ENCODE measurements at places on chromosomes 7 and 10.

GRCh38 chr10:112269266-112269665 is 13.9 kb upstream of the TECTB start:
- DNase-seq = peak; percentile 35

- DNase-seq = no peak
Measured at GRCh38 chr7:46814516-46815250, 767.2 kb downstream of the TNS3 start.

DNA sequence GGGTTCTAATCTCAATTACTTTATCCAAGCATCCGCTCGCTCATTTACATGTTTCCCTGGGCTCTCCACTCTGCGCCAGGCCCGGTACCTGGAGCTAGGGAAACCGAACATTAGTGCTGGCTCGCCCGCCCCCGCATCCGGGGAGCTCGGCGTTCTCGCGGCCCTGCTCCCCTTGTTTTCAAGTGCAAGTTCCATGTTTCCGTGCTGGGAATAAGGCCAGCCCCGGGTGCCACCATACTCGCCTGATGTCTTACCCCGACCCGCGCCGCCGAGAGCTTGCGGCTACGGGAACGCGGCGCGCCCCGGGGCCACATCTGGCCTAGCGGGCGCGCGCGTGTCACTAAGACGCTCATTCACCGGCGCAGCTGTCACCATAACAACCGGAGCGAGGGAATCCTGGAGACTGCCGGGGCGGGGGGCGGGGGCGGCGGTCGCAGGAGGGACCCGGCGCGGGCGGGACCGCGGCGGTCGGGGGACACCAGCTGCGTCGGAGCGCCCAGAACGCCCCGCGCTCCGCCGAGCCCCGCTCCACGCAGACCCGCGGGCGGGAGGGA is at the start of gene NEURL1:
Gene NEURL1, plus strand, starts transcription at position 344 of the 554 bp plus-strand sequence. CDS start 683 bp downstream, outside the sequence.
- no peak for DNase-seq

GRCh38 chr7:3866277-3866676 is 565.2 kb downstream of the SDK1 start:
- DNase-seq = no peak

- no peak for DNase-seq
Measured at GRCh38 chr10:78553792-78554191, 515.0 kb upstream of the ZMIZ1 start.

DNA sequence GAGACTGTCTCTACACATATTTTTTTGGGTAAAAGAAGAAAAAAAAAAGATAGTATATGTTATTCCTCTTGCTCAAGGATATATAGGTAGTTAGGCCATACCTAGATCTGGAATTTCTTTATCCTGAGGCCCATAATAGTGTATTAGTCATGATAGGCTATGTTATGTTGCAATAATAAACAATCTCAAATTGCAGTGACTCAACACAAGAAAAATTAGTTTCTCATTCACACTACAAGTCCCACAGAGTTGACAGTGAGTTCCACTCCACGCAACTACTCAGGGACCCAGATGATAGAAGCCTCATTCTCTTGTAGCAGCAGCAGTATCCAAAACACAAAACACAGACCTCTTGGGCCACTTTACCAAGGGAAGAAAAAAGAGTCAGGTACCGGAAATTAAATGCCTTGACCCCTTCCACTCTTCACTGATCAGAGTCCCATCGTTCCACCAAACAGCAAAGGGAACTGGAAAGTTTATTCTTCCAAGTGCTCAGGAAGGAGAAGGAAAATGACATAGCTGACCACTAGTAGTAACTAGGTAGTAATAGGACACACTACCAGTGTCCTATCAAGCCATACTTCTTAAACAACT is 7.4 kb upstream of the C10orf67 start:
- peak; percentile 28 for DNase-seq

- no peak for DNase-seq
Measured at GRCh38 chr7:116806046-116806944, 56.1 kb upstream of the CAPZA2 start.

DNA sequence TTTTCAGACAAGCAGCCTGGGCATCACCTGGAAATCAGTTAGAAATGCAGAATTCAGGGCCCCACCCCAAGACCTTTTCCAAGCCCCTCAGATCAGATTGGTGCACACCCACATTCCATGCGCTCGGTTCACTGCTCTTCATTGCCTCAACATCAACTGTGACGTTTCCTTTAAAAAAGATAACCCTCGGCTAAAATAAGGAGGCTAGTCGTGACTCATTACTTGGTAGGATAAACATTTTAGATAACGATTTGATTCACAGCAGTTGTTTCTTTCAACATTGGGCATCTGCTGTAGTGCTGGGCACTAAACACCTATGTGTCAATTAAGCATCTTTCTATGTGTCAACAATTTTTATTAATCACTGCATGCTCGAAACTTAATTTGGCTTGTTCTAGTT is 191.1 kb upstream of the LRGUK start:
- DNase-seq = peak; percentile 67

DNA sequence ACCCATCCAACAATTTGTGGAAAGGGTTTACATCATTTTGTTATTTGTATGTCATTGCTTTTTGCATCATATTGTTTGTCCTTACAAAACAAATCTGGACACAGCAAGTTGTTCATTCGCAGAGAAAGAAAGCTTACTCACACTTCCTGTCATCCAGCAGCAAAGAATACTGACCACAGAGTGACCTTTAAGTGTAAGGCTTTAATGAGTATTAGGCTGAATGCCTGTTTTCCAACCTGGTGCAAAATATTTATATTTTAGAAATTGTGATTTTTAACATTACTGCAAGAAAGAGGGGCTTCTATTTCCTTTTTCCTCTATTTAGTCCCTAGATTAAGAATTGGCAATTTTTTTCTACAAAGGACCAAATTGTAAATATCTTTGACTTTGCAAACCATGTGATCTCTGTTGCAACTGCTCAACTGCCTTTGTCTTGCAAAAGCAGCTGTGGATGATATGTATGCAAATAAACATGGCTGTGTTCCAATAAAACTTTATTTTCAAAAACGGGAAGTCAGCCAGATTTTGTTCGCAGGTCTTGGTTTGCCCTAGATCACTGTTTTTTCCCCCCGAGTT is 27.8 kb upstream of the ITGB1 start:
- peak; percentile 87 for DNase-seq

DNA sequence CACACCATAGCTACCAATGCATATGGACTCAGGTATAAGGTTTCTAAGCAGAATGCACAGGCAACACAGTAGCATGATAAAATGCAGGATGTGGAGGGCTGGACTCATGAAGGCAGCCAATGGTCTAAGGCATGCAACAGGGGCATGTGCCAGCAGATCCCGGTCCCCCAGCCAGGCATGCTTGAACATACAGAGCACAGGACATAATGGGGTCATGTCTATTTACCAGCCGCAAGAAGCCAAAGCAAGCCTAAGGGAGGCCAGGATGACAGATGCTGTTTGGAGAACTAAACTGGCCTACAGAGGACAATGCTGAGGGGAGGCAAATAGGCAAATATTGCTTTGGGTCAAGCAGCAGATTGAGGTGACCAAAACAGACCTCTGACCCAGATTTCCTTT is 60.0 kb upstream of the PDLIM1 start:
- DNase-seq = no peak

- no peak for DNase-seq
Measured at GRCh38 chr7:336810-337566, 47.0 kb downstream of the FOXL3 start.

DNA sequence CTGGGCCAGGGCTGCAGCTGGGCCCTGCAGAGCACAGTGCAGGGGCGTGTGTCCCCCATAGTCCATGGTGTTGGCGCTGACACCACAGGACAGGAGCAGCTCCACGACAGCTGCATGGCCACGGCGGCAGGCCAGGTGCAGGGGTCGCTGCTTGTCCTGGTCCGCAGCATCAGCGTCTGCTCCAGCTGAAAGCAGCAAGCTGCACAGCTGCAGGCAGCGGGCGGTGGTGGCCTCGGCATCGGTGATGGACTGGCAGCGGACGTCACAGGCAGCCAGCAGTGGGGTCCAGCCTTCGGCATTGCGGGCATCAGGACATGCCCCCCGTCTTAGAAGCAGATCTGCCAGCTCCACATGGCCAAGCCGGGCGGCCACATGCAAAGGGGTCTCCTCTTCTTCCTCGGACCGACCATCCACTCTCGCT is 6.0 kb downstream of the ASB10 start:
- DNase-seq = no peak

- peak; percentile 90 for DNase-seq
Measured at GRCh38 chr10:112985690-112986543, 35.9 kb downstream of the TCF7L2 start.

GRCh38 chr7:144997512-144997911 is 161.7 kb upstream of the TPK1 start:
- no peak for DNase-seq

Data from fibroblast of the aortic adventitia (primary cell).